ENCODE measurements at places on chromosomes 1 and 21.
A peak's percentile ranks its signal among the peaks of the same experiment; 100 is the strongest.

- DNase-seq = no peak
Measured at GRCh38 chr21:19475525-19475924, 1071.9 kb upstream of the TMPRSS15 start.

- no peak for DNase-seq
Measured at GRCh38 chr1:229972600-229973296, 94.3 kb upstream of the GALNT2 start.

DNA sequence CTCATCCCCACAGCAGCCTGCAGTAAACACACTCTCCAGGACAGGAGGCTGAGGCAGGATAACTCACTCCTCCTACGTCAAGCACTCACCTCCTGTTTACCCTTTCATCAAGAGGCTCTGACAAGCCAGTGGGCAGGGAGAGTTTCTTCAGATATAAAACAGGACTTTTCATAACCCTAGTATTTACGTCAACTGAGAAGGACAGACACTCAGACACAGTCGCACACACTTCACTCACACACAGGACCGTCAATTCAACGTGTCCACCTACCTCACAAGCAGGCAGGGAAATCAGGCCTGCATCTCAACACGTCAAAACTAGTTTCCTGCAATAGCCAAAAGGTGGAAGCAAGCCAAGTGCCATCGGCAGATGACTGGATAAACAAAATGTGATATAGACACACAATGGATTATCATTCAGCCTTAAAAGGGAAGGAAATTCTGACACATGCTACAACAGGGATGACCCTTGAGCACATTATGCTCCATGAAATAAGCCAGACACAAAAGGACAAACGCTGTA lies 48.6 kb downstream of the ITPKB start:
- DNase-seq = peak; percentile 93

DNA sequence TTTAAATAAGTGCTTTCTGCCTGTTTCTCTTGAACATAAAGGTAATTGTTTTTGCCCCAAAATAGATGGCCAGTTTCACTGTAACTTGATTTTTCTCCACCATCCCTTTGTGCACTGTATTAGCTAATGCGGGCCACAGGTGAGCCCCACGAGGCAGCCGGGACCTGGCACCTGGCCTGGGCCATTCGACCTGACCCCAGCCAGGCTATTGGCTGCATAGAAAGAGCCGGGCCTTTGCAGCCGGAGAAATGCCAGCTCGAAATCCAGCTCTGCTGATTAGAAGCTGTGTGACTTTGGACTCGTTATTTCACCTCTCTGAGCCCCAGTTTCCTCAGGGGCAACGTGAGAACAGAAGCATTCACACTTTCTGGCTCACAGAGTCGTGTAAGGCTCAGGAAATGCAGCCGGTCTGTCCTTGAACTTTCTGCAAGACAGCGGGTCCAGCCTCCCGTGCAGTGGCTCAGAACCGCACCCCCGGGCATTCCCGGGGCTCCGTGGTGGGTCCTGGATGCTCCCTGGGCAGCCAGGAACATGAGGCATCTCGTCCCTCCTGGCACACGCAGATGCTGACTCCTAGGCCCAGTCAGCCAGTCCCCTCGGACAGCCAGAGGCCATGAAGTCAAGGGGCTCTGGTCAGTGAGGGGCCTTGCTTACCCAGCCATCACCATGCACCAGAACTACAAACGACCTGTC lies 37.4 kb upstream of the ACTRT2 start:
- DNase-seq = no peak

DNA sequence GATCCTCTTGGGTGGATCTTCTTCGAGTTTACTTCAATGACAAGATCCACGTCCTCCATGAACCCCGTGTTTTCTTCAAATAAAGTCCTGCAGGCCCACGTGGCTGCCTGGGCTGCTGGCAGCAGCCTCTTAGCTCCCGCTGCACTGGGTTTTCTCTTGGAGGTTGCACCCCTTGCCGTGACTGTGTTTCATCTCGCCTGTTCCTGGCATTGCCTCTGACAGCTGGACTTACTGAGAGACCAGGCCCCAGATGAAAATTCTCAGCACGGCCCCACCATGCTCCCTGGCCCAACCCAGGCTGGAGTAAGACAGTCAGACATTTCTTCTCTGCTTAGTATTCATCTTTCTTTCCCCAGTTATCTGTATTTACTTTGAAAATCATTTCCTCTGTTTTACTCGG lies 274.8 kb upstream of the RUNX1 start:
- no peak for DNase-seq

- DNase-seq = peak; percentile 41
Measured at GRCh38 chr1:175206687-175207086, 14.1 kb upstream of the KIAA0040 start.

DNA sequence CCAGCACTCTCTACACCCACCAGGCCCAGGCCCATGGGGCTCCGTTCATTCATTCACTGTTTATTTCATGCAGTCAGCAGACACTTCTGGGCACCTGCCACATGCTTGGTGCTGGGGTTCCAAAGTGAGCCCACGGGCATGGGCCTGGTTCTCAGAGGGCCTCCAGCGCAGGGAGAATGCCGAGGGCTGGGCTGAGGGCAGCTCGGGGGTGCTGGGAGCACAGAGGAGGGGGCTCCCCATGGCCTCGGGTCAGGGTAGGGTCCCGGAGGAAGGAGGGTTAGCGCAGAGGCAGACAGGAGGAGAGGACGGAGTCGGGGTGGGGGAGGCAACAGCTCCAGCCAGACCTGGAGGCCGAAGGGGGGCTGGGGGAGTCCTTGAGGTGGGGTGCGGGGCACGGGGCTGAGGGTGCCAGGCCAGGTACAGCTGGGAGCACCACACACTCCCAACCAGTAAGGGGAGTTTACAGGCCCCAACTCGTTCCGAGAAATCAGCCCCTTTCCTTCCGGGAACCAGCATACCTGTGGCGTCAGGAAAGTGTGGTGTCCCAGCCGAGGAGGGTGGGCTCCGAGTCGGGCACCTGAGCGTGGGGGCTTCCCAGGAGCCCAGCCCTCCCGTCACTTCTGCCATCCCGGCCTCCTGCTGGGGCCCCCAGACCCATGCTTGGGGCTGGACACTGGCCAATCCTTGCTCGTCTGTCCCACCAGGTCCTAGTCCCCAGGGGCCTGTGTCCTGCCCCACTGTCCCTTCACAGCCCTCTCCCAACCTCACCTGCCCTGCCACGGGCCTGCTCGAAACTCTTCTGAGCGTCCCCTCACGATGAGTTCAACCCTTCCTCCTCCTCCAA lies 10.8 kb downstream of the ARHGEF16 start:
- no peak for DNase-seq

DNA sequence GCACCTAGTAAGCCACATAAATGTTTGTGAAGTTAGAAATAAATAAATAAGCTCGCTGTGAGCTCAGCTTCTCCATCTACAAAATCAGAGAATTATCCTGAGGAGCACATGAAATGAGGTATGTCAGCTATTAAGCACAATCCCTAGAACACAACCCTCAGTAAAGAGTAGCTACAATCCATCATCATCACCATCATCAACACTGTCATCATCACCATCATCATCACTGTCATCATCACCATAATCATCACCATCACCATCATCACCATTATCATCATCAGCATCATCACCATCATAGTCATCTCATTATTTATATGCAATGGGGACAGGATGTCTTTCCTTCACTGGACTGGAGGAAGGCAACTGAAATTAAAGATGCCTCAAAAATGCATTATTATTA lies 189.6 kb downstream of the NPHP4 start:
- DNase-seq = no peak

- no peak for DNase-seq
Measured at GRCh38 chr1:53180226-53180625, 16.4 kb upstream of the CPT2 start.

- peak; percentile 29 for DNase-seq
Measured at GRCh38 chr1:226677027-226678020, 61.8 kb downstream of the ITPKB start.

- DNase-seq = no peak
Measured at GRCh38 chr1:218667781-218668516, 322.8 kb downstream of the TGFB2 start.

- DNase-seq = no peak
Measured at GRCh38 chr1:55374801-55375616, 159.8 kb upstream of the USP24 start.

DNA sequence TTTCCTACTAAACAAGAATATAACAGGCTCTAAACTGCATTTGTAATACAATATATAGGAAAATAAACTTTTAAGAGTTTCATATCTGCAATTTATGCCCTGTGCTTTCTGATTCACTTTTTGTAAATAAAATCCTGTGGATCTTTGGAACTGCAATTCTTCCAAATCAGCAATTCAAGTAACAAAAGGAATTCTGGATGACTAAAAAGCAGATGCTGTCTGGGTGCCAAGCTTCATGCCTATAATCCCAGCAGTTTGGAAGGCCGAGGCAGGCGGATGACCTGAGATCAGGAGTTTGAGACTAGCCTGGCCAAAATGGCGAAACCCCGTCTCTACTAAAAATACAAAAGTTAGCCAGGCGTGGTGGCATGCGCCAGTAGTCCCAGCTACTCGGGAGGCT lies 6.3 kb downstream of the NME7 start:
- DNase-seq = no peak

- DNase-seq = no peak
Measured at GRCh38 chr21:15333136-15333710, 268.4 kb upstream of the NRIP1 start.

- no peak for DNase-seq
Measured at GRCh38 chr1:158819461-158820443, 11.4 kb upstream of the MNDA start.

DNA sequence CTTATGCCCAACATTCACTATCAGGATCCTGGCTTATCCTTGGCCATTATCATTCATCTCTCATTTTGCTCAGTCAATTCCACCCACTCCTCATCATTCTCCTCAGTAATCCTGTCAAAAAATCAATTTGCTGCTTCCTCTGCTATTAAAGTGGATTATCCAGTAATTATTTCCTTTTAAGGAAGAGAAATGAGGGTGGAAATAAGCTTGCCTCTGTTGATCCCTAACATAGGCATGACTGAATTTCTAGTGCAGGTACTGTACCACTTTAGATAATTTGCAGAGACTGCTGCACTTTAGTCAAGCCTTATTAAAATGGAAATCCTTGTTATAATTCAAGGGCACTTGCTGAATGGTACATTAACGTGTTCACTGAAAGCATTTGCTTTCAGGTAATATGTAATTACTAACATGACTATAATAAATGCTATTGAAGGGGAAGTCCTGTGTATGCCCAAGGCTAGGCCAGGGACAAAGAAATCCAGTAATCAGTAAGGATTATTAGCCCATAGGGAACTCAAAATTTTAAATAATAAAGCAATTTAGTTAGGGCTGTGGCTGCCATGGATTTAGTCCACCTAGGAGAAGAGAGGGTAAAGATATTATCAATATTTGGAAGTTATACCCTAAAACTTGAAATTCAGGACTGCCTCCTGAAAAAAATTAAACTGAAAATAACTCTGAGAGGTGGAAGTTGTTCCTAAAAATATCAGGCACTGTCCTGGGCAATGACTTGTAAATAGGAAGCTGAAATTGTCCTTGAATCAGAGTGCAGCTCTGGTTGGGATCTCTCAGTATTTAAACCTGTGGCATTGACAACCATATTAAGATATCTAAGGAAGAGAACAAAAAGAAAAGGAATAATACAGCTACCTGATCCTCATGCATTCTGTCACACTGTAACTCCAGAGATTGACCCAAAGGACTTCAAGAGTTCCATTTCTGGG lies 43.4 kb downstream of the RGS2 start:
- DNase-seq = no peak

DNA sequence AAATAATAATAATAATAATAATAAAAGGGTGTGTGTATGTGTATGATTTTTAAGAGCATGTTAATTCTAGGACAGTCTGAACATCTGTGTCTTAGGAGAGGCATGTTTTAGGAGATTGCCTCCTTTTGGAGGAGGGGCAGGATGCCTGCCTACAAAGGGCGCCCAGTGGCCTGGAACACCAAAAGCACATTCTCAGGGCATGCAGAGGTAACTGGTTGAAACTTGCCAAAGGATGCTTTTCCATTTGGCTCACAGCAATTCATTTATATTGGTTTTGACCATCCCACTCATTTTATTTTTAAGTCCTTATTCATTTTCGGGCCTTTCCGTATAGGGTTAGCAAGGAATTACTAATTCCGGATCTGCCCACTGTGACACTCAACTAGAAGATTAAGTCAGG lies 21.1 kb upstream of the LAMC2 start:
- DNase-seq = no peak

DNA sequence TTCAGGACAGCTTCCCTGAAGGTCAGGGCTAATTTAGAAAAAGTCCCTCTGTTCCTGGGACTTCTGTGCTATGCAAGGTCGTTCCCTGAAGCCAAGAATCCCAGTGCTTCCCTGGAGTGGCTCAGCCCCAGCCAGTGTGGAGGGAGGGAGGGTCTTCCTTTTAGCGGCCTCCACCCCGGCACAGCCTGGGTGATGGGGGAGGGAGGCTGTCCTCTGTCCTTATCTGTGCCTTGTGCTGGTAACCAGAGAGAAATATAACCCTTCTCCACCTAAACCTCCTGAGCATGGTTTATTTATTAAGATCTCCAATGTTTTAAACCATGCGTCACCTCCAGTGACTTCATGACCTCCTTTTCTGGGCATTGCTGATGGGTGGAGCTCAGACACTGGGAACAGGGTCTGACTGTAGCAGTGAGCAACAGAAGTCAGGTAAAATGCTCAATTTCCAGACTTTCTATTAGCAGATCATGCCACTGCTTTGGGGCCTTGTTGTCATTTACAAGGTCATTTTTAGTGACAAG lies 157.1 kb downstream of the DSCAM start:
- no peak for DNase-seq

DNA sequence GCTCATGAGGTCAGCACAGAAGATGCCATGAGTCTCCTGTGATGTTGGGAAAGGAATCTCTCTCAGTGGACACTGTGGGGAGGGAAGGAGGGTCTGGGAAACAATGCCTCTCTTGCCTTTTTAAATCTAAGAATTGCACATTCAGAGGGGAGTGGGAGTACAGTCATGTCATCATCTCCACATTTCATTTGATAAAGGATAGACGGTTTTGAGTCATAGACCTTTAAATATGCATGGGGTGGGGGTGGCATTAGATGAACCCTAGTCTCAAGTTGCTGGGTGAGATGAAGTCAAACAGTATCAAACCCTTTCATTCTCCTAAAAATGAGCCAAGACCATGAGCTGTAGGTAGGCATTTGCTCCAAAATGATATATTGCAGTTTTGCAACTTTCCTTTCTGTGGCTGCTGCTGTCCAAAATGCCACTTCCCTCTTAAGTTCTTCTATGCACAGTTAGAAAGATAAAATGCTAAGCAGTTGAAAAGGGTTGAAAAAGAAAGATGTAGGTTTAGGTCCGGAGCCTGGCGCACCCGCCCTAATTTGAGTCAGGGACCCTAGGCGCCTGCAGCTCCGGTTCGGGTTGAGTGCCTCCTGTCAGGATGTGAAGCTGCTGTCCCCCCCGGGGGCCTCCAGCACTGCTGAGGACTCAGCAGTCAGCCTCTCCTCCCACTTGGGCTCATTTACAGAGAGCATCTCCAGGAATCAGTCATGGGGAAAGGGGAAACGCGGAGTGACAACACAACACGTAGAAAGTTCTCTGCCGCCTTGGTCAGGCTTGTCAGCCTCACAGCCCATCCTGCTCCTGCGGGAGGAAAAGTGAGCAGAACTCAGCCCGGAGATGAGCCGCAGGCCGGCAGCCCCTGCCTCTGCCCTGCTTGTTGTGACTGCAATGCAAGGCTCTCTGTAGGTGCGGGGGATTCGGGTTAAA lies 479.3 kb upstream of the RUNX1 start:
- DNase-seq = no peak
